ENCODE measurements at places on chromosomes 4 and X.

GRCh38 chrX:2829469-2830246 is 928 bp downstream of the GYG2 start:
- DNase-seq = no peak

GRCh38 chr4:20696815-20697214 is 3.4 kb upstream of the PACRGL start:
- DNase-seq = no peak

- DNase-seq = no peak
These were observed 1715.1 kb downstream of the PCDH7 start for GRCh38 chr4:32435308-32435707.

GRCh38 chr4:177673985-177674489 is 231.8 kb upstream of the AGA start:
- DNase-seq = peak; percentile 1

- no peak for DNase-seq
These were observed 141.2 kb downstream of the DHX15 start for GRCh38 chr4:24443200-24443599.

- DNase-seq = no peak
These were observed 820 bp upstream of the RASL11B start for GRCh38 chr4:52861171-52861823.

GRCh38 chrX:97039363-97040029 is 155.8 kb downstream of the RPA4 start:
- peak; percentile 66 for DNase-seq

- DNase-seq = peak; percentile 35
These were observed at the start of gene PLAC8 for GRCh38 chr4:83114576-83114975. Gene PLAC8 (minus strand): TSS chr4:83114729. CDS start chr4:83107921, 6,808 bp downstream.

- peak; percentile 73 for DNase-seq
These were observed 31.1 kb upstream of the WDR17 start for GRCh38 chr4:176034499-176034898.

DNA sequence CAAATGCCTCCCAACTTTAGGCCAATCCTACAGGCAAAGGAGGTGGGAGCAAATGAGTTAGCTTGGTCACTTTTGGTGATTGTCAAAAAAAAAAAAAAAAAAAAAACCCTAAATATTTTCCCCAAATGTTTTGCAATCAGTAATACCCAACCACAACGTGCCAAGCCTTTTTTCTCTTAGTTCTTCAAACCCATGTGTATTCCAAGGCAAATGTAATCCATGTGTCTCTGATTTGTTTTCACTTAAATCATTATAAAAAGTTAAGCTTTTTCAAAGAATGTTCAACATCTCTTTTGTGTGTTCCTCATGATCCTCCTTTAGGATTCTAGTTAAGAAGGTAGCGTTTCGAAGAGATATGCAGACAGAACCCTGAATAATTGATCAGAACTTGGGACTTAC is 328.4 kb downstream of the PAPSS1 start:
- no peak for DNase-seq

DNA sequence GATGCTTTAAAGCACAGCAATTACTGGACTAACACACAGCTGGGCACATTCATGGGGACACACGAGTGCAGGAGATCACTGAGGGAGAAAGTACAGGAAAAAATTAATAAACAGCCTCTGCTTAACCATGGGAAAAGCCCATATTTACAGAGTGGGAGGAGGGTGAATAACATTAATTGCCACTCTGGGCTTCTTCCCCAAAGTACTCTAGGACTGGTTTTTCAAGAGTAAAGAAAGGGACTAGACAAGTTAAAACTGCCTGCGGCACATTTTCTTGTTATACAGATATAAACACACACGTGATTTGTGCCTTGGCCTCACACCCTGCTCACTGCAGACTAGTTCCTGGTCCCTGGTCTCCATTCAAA is 179.7 kb upstream of the TET2 start:
- DNase-seq = no peak

GRCh38 chr4:159075531-159075932 is 27.3 kb upstream of the RAPGEF2 start:
- peak; percentile 23 for DNase-seq

DNA sequence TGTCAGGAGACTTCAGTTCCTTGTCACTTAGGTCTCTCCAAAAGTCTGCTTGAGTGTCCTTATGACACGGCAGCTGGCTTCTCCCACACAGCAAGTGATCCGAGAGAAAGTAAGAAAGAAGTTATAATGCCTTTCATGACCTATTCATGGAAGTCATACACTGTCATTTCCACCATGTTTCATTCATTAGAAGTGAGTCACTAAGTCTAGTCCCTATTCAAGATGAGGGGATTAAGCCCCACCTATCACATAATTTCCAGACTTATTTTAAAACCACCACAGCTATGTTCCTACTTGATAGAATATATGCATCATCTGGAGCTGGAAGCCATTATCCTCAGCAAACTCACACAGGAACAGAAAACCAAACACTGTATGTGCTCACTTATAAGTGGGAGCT is 25.2 kb upstream of the COL25A1 start:
- DNase-seq = no peak

DNA sequence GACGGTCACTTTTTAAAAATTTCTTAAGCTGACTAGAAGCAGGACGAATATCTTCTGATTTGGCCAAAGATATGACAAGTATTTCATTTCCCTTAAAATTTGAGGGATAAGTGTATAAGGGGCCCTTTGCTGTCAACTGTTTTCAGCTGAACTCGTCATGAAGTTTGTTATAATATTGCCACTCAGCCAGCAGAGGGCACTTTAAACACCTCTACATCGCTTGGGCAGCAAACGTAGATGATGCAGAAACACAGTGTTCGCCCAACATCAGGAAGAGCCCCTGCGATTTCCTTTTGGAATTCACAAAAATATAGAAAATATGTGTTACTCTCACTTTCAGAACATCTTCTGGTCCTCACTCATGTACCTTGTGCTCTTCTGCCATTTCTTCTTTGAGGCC is 435.7 kb upstream of the FMR1 start:
- DNase-seq = peak; percentile 6

GRCh38 chr4:85210353-85210752 is 243.9 kb upstream of the WDFY3 start:
- DNase-seq = peak; percentile 7

GRCh38 chrX:104351173-104351769 is 96.5 kb upstream of the ESX1 start:
- DNase-seq = peak; percentile 60

DNA sequence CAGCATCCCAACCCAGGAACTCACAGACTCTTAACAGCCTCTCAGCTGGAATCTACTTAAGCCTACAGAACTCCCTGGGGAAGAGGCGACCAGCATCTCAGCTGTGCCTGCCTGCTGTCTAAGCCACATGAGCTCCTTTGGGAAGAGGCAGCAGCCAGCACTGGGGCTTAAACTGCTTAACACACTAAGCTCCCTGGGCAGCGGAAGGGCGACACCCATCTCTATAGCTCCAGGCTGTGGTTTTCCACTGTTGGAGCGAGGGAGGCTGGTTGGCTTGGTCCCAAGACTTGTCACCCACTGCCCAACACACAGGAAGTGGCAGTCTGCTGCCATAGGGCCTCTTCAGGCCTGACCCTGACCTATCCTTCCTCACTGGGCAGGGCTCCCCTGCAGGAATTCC is 1544.1 kb upstream of the ADGRL3 start:
- no peak for DNase-seq

DNA sequence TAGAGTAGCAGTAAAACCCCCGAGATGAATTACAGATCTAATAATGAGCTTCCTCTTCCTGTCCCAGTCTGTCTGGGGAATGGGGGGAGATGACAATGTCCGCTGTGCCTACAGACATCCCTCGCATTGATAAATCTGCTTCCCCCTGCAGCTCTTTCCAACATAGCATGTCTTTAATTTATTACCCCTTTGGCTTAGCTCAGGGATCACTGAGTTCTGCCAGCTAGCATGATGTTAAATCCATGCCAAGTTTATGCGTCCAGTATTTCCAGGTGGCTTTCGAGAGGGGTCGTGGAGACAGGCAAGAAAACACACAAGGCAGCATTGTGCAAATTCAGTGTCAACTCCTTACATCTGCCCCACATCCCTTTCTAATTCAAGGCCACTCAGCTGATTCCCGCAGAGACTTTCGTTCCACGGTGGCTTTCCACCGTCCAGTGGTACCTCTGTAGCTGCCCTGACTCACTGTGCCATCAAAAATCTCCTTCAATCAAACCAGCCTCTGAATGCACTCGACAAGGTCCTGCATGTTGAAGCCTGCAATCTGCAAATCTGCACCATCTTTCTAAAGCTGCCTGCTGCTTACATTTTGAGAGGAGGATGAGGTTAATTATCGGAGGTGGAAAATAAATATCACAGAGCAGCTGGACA is 75.1 kb downstream of the MXRA5 start:
- DNase-seq = no peak

DNA sequence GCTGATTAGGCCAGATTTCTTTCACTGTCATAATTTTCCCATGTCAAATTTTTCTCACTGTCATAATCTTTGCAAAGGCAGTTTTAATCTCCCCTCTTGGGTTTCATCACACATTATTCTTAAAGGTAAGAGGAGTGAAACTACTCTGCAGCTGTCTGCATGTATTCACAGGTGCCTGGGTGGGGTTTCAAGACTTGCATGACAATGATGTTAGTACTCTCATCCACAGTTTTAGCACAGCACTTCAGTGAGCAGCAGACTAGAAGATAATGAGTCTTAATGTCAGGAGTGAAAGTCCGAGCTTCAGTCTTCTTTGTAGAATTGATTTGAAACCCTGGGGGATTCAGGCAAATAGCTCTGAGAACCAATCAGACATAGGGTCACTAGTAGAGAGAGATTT is 182.5 kb upstream of the GALNT7 start:
- no peak for DNase-seq

GRCh38 chr4:2413821-2414610 is 4.4 kb downstream of the ZFYVE28 start:
- DNase-seq = peak; percentile 33

DNA sequence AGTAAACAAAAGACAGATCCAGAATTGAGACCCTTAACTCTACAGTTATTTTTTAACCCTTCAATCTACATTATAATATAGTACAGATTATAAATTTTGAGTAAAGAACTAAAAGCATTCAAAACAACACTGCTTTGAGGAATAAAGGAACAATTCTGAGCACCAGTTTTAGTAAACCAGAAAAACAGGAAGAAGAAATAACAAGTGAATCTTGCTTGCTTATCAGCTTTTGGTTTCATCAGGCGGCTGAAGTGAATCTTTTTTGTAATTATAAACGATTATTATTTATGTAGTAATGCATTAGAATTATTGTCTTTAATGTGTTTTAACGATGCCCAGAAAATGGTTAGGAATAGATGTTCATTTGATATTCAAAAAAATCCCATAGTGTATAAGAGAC is 305.4 kb downstream of the ARAP2 start:
- DNase-seq = no peak

GRCh38 chrX:1493412-1493811 is 40.7 kb upstream of the ASMTL start:
- no peak for DNase-seq

- DNase-seq = no peak
These were observed 596.5 kb downstream of the SPOCK3 start for GRCh38 chr4:166637816-166638215.

- DNase-seq = peak; percentile 44
These were observed 36.9 kb downstream of the PDLIM5 start for GRCh38 chr4:94488670-94489069.

DNA sequence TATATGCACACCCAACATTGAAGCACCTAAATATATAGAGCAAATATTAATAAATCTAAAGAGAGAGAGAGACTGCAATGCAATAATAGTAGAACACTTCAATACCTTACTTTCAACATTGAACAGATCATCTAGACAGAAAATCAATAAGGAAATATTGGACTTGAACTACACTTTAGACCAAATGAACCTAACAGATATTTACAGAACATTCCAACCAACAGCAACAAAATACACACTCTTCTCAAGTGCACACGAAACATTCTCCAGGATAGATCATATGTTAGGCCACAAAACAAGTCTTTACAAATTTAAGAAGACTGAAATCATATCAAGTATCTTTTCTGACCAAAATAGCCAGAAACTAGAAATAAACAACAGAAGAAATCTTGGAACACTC is 66.6 kb downstream of the CD99L2 start:
- DNase-seq = no peak

DNA sequence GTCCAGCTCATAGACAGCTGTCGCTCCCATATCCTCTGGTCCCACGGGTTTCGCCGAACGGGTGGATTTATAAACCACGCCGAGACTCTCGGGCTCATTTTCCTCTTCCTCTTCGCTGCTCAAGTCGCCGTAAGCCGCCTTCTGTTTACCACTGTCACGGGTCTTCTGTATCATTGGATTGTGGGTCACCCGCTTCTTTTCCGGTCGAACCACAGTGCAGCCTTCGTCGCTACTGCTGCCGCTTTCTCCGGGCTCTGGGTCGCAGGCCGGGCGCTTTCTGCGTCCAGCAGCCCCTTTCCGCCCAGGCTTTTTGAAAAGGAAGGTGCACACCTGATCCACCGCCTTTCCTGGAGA is 311 bp downstream of the RNF113A start:
- DNase-seq = no peak

- peak; percentile 19 for DNase-seq
These were observed 128.4 kb downstream of the ZMAT1 start for GRCh38 chrX:101803451-101803850.

- DNase-seq = no peak
These were observed 271.1 kb upstream of the ZFP42 start for GRCh38 chr4:187724456-187724855.

GRCh38 chr4:123477711-123478209 is 81.2 kb downstream of the SPRY1 start:
- DNase-seq = peak; percentile 47

DNA sequence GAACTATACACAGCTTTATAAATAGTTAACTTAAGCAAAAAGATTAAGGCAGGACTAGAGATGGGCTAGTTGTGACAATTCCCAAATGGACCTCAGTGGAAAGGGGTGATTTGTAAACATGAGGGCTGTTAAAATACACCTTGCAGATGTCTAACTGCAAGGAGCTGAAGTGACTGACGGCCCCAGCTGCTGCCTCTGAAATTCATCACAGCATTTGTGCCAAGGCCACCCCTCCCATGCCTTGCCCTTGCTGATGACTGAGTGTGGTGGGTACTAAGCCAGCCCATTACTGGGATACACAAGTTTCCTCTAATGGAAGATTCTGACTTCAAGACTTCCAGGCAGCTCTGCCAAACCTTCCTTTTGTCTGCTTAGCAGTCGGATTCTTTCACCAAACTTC is 23.7 kb upstream of the EGFL6 start:
- no peak for DNase-seq

- peak; percentile 56 for DNase-seq
These were observed 39.2 kb downstream of the FGFRL1 start for GRCh38 chr4:1050486-1051213.

- DNase-seq = no peak
These were observed 140.1 kb upstream of the TRAM1L1 start for GRCh38 chr4:117225471-117225870.

GRCh38 chrX:111006116-111006515 is 89.9 kb upstream of the PAK3 start:
- no peak for DNase-seq

DNA sequence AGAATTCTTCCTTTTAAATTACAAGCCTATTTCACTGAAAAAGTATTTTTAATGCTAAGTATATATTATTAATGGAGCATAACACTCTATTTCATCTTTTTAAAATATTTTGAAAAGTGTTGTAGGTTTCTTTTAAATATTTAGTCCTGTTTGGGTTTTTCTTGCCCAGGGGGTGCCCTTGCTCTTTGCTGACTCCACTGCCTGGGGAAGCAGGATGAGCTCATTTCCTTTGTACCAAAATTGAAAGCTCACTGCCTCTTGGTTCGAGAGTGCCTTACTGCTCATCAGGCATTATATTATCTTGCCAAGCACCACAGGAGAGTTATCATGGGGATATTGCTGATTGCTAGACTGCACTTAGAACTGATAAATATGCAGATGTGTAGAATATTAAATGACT is 819.2 kb downstream of the PCDH18 start:
- DNase-seq = peak; percentile 7

GRCh38 chr4:138182838-138183426 is 59.2 kb downstream of the SLC7A11 start:
- peak; percentile 75 for DNase-seq
